ENCODE measurements at places on chromosomes 5 and 9. TPM values are rescaled to one million over a fixed set of nuclear protein-coding genes. Genes with fewer than 3 reads are reported as not detected.

DNA sequence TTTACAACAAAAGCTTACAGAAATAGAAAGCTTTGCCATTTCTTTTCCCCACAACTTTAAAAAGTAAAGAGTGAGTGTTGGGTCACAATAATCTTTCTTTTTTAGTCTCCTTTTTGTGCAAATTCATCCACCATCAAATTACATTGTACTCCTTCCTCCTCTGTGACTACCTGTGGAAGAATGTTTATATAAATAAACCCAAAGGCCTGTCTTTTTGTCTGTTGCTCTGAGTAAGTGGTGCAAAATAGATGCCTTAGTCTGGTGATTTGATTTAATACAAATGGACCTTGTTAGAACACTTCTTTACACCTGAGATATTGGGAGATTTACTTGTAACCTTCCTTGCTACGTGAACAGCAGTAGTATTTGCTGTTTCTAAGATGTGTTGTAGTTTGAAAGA lies 53.5 kb upstream of the TAF11L2 start:
- DNase-seq, result no peak

- no peak for DNase-seq
Observed at GRCh38 chr5:113118765-113119164, 142.2 kb downstream of the DCP2 start.

DNA sequence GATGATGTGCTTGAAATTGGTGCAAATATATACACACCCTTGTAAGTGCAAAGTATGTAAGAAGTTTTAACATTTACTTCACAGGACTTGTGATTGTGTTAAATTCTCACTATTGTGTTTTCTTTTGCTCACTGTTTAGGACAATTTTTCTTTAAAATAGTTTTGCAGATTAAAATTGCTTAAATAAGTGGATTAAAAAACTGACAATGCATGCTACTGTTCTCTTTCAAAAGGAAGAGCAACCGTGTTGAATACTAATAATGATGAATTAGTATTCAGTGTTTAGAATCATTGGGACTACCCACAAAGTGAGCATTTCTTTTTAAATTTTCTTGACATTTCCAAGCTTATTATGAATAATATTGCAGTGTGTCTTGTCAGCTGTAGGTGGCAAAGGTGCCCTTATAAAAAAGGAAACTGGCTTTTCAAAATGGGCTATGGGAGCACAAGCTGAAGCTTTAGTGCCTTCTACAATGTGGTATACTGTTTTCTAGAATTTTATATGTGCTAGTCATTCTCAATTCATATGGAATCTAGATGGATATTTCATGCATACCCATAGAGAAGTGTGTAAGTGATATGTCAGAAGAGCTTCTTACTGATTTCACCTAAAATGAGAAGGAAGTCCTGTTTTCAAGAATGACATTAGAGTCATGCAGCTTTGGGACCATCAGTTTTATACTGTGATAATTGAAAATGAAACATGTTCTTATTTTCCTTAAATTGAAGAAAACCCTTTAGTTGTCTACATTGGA lies 35.4 kb downstream of the SREK1 start:
- no peak for DNase-seq

GRCh38 chr9:124390794-124391658 lies 24.2 kb downstream of the PSMB7 start:
- DNase-seq, result no peak

DNA sequence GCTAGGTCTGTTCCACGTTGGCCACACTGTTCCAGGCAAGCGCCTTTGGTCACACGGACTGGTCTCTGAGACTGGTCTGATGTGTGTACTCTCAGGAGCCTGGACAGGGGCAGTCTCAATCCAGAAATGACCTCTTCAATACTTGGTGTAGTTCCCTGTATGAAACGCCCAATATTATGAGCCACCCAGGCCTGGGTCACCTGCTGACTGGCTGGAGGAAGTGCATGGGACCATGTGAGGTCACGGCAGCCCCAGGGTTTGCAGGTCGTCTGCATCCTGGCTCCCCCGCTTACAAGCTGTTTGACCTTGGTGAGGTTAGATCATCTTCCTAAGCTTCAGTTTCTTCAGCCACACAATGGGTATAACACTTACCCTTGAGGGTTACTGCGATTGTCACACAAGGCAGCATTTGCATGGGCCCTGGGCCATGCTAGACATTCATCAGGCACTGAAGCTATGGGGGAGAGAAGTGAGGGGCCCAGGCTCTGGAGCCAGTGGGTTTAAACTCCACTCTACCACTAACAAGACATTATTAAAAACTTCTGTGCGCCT lies 5.2 kb upstream of the GRHPR start:
- no peak for DNase-seq

DNA sequence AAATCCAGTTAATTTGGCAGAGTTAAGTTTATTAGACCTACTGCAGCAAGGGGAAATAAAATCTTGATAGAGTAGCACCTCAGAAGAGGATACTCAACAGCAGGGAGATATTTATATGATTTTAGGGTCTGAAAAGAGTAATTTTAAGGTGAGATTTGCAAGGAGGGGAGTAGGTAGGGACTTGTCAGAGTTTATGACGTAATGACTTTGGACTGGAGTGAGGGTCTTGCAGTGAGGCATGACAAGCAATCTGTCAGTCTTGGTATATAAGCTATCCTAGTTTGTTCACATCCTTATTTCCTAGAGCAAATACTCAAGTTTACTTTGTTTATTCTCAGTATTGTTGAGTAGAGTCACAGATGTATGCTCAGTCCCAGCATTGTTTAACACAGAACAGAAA lies 722.6 kb downstream of the TLE4 start:
- DNase-seq, result no peak

- DNase-seq, result no peak
Observed at GRCh38 chr9:110788871-110789270, 120.3 kb downstream of the MUSK start.

DNA sequence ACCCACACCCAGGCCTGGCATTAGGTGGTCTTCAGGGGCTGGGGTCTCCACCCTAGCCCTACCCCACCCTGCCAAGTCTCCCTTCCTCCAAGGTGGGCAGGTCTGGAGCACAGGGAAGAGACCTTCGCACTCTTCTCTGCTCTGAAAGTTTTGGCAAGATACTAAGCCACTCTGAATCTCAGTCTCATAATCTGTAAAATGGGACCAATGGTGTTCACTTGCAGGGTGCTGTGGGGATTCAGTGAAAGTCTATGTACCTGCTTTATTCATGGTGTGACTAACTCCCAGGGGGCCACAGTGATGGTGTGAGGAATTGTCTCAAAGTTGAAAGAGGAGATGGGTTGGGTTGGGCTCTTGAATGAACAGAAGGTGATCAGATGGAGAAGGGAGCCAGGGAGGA lies 25.0 kb downstream of the LHX2 start:
- DNase-seq, result no peak

GRCh38 chr9:107020040-107020530 lies 157.1 kb downstream of the ZNF462 start:
- peak; percentile 56 for DNase-seq

DNA sequence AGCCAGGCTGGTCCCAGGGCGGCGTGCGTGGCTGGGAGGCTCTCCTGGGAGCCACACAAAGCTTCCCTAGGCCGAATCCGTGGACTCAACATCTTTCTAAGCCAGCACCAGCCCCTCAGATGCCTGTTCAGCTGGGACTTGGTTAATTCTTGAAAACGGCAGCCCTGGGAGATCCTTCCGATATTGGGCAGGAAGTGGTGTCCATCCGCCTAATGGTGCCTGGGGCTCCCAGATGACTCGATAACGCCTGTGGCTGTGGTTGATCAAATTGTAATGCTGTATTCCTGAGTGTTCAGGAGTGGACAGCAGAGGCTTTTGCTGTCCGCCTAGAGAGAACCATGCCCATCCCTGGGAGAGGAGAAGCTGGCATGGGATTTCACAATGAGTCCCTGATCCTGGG lies 14.1 kb downstream of the KCNT1 start:
- no peak for DNase-seq

SLC36A1 gene
- polyA plus RNA-seq, result 5.2 TPM

RECK gene
- 11.6 TPM for polyA plus RNA-seq

PCDHB13 gene
- polyA plus RNA-seq, result 1.1 TPM

MYMK gene
- not detected for polyA plus RNA-seq
